ENCODE measurements at places on chromosomes 5 and 9.

- no peak for DNase-seq
Observed at GRCh38 chr9:109861499-109861898, 81.5 kb downstream of the PALM2AKAP2 start.

DNA sequence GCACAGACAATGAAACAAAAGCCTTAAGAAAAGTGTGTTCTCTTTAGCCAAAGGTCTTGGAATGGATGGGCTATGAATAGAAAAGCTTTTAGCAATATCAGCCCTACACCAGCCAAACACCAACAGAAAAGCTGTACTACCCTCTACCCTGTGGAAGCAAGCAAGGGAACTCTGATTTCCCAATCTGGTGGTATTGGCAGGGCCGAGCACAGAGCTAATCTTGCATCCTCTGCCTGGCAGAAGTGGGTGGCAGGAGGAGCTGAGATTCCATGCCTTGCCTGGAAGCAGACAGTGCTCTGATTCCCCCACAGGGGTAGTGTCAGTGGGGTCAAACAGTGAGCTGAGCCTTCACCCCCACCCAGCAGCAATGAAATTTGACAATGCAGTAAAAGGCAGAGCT, 29.6 kb upstream of the ZNF782 start:
- DNase-seq, result no peak

GRCh38 chr5:106121972-106122605, 1548.6 kb downstream of the EFNA5 start:
- no peak for DNase-seq

DNA sequence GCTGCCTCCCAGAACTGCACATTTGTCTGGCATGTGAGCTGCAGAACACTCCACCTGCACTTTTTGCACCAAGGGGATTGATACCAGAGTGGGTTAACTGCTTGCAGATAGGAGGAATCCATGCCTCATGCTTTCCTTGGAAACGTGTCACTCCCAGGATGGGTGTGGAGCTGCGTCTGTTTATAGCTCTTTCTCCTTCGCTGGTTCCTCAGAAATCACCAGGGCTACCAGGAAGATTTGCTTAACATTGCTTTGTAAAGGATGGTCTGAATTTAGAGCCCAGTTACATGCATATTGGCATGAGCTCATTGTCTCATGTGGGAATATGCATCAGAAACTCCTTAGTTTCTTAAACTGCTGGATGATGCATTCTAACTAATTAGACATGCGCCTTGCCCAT, 234.6 kb downstream of the GADD45G start:
- no peak for DNase-seq

DNA sequence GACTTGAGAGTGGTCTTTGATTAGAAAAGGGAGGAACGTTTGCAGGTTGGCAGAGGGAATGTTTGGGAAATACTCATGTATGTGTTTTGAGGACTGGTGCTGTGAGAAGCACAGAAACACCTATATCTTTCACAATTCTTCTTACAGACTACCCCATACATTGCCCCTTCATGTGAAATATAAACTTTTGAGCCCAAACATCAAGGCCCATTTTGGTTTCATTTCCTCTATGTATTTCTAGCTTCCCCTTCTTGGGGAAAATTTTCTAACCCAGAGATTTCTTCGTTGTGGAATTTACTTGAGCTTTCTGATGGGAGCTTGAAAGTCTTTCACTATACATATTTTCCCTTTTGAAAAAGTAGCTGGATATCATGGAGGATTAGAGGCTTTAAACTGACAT, 67.6 kb downstream of the FYB1 start:
- DNase-seq, result no peak

GRCh38 chr9:89470224-89470839, 27.6 kb downstream of the SEMA4D start:
- no peak for DNase-seq

GRCh38 chr5:26026044-26026443, 1012.3 kb downstream of the CDH9 start:
- DNase-seq, result no peak

DNA sequence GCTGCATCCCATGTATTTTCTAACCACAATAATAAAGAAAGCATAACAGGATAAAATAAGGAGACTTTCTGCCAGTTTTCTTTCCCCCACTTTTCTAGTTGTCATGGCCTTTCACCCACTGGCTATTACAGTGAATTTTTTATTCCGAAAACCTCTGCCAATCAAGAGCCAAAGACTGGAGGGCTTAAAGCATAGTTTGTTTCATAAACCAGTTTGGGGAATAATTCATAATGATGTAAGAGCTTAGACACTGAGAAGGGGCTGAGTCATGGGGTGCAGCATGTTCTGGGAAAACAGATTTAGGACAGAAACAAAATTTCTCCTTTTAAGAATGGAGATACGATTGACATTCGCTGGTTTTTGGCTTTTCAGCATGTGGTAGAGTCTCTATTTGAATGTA, 4.4 kb upstream of the GLIPR2 start:
- DNase-seq, result no peak

DNA sequence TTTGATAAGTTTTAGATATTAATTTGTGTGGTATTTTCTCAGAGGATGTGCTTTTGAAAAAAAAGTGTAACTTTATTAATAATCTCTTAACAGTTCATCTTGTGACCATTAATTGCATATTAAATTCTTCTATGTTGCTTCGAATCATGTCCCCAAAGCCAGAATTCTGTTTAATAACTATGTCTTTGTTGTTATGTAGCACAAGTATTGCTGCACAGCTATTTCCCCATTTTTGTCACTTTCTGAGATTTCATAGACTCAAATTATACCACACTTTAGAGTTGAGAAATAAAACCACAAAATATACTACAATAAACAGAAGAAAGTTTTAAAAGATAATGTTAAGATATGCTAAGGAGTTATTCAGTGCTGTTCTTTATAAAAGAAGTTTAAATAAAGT, 2.8 kb downstream of the MEF2C start:
- no peak for DNase-seq

- DNase-seq, result no peak
Observed at GRCh38 chr9:112170968-112171367, 4.1 kb downstream of the SUSD1 start.

GRCh38 chr5:143977891-143978461, 166.0 kb downstream of the HMHB1 start:
- DNase-seq, result no peak

DNA sequence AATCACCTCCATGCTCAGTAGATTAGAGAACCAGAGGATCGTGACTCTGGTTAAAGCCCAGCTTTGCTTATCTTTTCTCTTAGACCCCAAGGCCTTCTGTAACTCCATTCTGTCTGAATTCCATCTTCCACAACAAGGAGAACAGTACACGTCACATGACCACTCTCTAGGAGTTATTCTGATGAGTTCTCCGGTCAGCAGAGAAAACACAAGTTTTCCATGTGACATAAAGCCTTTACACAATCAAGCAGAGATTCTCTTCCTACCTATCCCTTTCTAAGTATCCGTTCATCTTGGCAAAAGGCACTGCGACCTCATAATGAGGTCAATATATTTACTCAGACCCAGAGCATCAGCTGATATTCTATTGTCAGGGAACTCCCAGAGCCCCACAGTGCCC, 112.3 kb downstream of the TRPM6 start:
- no peak for DNase-seq

DNA sequence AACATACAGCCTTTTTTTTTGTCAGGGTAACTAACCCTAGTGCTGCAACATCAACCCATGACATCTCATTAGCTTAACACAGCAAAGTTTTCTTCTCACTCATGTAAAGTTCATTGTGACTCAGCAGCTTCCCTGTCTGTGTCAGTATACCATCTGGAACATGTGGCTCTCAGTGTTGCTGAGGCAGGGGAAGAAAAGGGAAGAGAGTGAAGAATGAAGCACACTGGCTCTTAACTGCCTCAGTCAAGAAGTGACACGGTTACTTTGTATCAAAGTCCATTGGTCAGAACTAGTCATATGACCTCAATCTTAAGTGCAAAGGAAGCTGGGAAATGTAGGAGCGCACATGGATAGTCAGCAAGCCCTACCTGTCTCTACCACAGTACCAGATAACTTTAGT, 185.0 kb upstream of the ELL2 start:
- DNase-seq, result peak; percentile 4
